ENCODE measurements at places on chromosomes 11 and 22.

DNA sequence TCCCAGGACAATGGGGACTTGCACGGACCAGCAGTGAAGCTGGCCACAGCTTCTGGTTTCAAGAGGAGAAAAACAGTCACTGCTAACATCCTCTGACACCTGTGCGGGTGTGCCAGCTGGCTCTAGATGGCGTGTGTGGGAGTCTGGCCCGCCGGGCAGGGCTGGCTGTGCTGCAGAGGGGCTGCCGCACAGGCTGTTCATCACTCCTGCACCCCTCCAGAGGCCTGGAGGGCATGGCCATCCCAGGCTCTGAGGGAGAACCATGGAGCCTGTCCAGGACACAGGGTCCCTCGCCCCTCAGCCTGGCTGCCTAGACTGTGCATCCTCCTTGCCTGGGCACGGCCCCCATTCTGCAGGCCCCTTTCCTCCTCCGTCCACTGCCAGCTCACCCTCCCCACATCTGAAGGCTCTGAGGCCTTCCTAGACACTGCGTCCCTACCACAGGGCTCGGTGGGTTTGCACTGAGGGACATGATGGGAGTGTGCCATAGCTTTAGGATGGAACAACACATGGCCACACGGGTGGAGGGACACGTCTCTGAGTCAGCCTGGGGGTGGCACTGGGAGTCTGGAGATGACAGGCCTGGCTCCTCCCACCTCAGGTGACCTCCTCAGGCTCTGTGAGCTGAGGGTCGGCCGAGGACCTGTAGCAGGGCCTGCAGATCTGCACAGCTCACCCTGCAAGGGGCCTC, 42.1 kb upstream of the GNB1L start:
- no peak for DNase-seq

DNA sequence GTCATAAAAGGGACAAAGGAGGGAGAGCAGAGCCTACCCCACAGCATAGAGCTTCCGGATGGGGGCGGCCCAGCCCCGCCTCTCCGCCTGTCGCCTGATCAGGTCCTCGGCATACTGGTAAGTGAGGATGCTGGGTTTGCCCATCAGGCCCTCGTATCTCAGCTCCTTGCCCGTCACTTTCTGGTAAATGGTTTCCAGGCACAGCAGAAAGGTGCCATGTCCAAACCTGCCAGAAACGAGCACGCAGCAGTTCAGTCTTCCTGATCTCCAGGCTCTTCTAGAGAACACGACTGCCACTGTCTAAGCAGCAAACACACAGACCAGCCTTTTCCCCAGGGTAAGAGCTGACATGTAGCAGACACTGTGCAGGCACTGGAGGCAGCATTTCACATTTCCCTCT, 17.4 kb upstream of the TMEM121B start:
- no peak for DNase-seq

DNA sequence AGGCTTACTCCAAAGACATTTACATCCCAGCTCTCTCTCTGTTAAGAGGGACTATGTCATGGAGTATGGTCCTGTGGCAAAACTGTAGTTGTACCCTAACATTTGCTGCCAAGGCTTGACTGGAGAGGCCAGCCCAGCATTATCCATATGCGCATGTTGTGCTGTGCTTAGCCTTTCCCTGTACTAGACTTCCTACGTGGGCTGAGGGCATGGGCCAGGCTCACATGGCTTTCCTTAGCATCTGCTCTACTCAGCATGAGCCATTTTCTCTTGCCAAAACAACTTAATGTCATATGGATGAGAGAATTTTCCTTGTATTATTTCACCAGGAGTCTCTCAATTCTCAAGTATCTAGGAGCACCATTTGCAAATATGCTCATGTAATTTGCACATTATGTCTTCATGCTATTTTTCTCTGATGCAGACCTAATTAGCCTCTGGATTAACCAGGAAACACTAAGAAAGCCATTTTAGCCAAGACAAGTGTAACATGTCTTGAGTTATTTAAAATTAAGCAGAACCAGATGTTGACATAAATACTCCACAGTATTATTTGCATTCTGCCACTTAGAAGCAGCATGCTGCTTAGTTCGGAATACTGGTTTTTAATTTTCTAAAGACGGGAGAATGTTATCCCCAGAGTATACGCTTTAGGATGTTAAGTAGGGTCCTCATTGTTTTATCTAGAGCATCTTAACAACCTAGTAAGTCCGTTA, 71.7 kb upstream of the FAR1 start:
- DNase-seq = peak; percentile 25

DNA sequence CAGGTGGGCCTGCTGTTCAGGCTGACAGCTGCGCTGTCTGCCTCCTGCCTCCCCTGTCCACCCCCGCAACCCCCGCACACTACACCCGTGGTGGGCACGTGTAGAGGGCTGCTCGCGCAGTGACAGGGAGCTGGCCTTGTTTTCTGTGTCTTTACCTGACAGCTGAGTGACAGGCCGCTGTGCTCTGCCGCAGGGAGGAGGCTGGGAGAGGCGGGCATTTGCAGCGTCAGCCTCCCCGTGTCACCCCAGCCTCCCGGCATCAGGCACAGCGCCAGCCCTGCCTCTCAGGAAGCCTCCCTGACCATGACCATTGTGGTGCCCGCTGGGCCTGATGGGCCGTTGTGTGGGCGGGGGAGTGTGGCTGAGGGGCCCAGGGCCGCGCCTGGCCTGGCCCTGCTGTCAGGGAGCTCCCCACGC, 32.0 kb upstream of the RELT start:
- DNase-seq = no peak

DNA sequence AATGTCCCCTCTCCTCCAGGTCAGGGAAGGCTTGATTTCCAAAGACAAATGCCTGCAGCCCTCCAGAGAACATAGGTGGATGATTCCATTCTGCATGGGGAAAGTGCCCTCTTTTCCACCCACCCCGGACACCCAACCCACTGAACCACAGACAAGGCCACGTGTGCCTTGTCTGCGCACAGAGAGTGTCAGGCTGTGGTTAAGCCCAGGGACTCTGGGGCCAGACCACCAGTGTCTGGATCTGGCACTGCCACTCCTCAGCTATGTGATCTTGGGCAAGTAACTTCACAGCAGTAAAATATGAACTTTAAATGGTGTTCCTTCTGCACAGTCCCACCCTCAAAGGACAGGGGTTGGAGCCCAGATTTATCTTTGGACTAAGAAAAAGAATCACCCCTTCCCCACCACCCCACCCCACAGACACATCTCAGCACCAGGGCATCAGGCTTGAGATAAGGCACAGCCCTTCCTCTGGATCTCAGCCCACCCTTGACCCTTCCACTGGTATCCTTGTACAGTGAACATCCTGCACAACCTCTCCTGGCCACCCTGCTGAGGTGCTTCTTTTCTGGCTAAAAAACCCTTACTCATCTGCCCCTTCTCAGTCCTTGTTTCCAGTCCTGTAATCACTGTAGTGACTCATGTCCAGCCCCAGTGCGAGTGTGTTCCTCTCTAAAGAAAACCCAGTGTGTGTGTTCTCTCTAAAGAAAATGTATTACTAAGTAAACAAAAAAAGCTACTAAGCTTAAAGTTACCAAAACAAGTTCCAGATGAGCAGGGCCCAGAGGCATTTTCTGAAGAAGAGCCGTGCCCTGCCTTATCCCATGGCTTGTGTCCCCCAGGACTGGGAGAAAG, 1.9 kb upstream of the PTGDR2 start:
- DNase-seq = no peak

GRCh38 chr22:22820626-22821025, 67.0 kb upstream of the IGLL5 start:
- no peak for DNase-seq

DNA sequence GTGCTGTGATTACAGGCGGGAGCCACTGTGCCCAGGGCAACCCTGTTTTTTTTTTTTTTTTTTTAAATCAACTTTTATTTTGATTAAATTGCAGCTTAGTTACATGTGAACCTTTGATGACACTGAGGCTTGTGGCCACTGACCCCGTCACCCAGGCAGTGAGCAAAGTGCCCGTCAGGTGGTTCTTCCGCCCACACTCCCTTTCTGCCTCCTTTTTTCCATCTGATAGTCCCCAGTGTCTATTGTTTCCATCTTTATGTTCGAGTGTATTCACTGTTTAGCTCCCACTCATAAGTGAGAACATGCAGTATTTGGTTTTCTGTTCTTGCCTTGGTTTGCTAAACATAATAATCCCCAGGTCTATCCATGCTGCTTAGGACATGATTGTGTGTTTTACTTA, 110.9 kb upstream of the GRK3 start:
- no peak for DNase-seq

DNA sequence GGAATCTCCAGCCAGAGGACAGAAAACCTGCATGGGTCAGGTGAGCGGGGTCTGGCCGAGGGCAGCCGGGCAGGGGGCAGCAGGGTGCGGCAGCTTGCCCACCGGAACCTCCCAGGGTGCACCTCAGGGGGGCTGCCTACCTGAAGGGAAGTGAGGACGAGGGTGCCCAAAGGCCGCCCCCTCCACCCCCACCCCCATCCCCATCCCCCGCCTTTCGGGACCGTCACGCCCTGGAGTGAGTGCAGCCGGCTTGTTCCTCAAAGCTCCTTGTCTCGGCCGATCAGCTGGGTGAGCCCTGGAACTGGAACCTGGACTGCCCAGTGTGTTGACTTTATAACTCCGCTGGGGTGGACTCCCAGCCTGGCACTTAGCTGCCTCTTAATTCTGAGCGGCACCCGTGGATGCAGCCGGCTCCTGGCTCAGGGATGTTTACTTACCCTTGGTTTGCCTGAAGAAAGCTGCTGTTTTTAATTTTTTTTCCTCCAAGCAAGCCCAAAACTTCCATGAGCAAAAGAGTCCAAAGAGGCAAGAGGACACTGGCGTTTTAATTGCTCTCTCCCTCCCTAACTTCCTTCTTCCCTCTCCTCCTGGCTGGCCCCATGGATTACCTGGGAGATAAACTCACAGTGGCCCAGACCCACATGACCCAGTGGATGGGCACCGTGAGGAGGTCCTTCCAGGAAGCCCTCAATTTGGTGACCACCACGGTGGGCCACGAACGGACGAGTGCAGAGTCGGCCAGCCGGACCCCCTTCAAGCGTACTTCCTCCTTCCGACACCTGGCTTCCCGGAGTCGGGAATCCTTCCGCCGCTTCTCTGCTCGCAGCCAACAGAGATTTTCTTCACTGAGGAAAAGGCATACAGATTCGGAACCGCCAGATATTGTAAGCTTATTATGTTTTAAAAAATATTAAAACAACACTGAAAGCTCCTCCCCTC, 87.8 kb upstream of the CRYBB3 start:
- DNase-seq = no peak

DNA sequence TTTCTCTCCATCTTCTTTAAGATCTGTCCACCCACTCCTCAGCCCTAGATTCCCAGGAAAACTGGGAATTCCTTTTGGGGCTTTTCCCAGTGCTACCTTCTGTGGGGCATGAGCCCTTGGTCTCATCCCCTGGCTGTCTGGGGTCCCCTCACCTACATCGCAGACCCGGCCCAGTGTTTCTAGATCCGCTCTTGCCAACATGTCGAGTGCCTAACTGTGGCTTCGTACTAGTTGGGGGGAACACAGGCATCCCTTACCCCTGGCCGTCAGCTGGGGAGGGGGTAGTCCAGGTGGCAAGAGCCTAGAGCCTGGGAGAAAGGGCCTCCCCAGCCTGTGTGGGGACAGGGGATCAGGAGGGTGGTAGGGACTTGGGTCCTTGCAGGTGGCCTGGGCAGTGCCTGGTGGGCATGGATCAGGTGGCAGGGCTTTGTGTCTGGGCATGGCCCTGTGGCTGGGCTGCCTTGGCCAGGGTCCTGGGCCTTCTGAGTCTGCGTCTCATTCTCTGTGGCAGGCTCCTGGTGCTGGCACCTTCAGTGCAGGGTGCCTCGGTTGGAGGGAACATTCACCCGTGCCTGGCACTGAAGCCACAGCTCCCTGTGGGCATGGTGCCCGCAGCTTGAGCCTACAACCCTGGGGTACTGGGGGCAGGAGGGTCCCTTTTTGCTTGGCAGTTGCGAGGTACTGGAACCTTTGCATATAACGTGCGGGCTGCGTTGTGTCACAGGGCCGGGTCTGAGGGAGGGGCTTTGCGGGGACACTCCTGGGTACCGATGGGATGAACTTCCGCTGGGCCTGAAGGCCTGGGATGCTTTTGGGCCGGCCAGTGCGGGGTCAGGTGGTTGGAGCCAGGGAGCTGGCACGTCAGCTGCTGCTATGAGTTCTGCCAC, 4.1 kb downstream of the KCNQ1 start:
- DNase-seq = no peak

GRCh38 chr11:110329445-110329844, 33.0 kb upstream of the RDX start:
- no peak for DNase-seq

GRCh38 chr22:17820879-17821439, 46.7 kb upstream of the BID start:
- DNase-seq = no peak

DNA sequence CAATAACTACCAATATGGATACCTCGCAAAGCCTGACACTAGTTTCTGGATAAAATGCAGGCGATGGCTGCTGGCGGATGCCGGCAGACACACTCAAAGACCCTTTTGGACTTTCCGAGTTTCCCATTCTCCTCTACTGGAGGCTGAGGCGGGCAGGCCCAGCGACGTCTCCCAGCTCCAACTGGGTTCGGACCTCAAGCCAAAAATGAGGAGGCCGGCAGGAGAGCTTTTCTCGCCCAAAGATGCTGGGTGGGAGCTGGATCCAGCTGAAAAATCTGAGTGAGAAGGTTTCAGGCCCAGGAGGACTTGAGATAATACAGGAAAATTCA, 428 bp upstream of the FEZ1 start:
- DNase-seq = no peak

DNA sequence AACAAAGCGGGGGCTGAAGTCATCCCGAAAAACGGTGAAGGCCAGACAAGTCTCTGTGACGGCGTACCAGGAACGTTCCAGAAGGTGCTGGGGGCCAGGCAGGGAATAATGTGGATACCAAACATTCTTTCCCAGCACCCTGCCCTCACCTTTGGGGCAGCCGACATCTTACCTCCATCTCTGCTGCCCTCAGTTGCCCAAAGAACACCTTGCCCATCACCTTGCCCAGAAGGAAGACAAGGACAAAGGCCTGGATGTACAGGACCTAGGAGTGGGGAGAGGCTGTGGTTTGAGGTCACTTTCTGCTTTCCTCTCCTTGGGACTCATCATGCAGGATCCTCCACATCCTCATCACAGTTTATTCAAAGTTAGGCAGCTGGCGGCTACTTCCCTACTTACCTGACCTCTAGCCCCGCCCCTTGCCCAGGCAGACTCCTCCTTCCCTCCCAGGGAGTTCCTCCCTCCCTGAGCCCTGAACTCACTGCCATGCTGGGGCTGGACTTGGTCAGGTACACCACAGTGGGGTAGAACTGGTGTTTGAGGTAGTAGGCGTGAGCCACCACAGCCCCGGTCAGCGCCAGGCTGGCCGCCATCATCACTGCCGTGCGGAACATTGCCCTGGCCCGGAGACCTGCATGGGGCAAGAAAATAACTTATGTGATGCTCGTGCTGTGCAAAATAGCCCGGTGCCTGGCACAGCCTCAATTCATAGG, 1.2 kb downstream of the SYVN1 start:
- DNase-seq = no peak

GRCh38 chr11:69352715-69353319, 58.9 kb downstream of the MYEOV start:
- DNase-seq = no peak

- no peak for DNase-seq
Observed at GRCh38 chr11:130886704-130887103, 29.6 kb downstream of the SNX19 start.

All from NCI-H446 (cell line).